ENCODE measurements at places on chromosomes 11 and 22.

GRCh38 chr11:94000659-94001058 lies 20.5 kb upstream of the HEPHL1 start:
- DNase-seq, result no peak

- DNase-seq, result no peak
These were observed 1264.0 kb upstream of the CNTN5 start for GRCh38 chr11:97756571-97757335.

DNA sequence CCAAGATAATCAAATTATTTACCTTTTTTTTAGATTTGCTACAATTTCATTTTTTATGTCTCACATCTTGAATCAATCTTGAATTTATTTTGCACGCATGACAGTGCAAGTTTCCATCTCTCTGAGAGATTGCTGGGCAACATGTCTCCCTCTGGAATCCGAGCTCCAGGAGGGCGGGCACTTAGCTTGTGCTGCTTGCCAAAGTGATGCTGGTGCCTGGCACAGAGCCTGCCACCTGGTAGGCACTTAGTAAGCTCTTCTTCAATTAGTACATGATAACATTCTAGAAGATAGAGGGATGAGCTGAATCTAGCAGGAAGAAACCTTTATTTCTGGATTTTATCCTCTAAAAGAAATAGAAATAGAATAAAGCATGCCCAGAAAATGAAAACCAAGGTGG lies 27.5 kb upstream of the OR9I1 start:
- no peak for DNase-seq

- DNase-seq, result no peak
These were observed 73.7 kb downstream of the ARHGAP42 start for GRCh38 chr11:100760744-100761143.

- no peak for DNase-seq
These were observed 88.0 kb downstream of the BLID start for GRCh38 chr11:122028036-122028435.

GRCh38 chr11:132161403-132162078 lies 791.1 kb downstream of the NTM start:
- no peak for DNase-seq

- no peak for DNase-seq
These were observed 3.1 kb downstream of the MRGPRG start for GRCh38 chr11:3215346-3216026.

Measured in activated T-helper 1 cell treated with anti-CD3 and anti-CD28 coated beads, Interleukin-2, amount 50 U/mL, for 16 hours (primary cell).